GM04503 (cell line): ENCODE measurements at places on chromosomes 3 and 15.

DNA sequence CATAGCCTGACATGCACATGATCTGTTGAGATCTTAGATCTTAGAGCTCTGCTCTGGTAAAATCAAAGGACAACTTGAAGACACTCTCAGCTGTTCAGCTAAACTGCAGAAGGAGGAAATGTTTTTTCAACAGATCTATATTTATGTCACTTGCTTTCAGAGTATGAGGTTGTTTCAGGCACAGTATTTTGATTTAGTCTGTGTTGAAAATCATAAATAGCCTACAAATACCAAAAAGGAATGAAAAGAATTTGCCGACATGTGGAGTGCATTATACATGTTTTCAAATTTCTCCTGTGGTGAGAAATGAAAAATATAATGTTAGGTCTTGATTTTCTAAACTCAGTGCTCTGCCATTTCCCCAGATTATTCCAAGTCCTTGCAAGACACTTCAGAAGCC is 1118.4 kb downstream of the TBL1XR1 start:
- DNase-seq = peak; percentile 47

DNA sequence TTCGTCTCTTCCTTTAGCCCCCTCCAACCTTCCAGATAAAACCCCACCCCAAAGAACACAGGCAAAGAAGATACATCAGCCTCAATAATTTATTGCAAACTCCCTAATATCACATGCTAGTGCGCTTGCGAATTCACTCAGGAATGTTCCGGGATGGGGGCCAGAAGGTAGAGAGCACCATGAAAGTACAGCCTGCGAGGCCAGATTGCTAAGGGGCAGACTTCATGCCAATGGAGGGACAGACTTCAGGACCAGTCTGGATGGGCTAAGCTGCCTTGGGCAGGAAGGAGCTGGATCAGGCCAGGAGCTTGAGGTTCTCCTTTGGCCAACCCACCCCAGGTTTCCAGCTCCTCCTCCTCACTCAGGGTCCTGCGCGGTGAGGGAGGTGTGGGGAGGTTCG is 13.4 kb downstream of the CIDEC start:
- no peak for DNase-seq

GRCh38 chr15:53331328-53332190 is 427.9 kb downstream of the WDR72 start:
- no peak for DNase-seq

- DNase-seq = no peak
These were observed 5.1 kb downstream of the PSTPIP1 start for GRCh38 chr15:76999996-77000395.

- no peak for DNase-seq
These were observed 75.6 kb upstream of the SNTN start for GRCh38 chr3:63576846-63577245.

DNA sequence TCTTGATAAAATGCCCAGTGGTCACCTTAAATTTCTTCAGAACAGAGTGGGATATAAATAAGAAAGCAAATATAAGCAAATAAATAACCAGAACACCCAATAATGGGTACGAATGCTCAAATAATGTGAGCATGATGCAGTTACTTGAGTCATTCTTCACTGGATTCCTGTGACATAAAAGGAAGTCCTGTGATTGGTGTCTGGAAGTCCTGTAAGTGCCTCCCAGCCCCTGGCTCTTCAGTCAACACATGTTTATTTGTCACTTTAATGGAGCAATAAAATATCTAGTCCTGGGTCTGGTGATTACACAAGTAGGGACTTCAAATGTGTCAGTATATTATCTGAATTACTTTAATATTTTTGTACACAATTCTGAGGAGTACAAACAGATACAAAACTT is 30.4 kb downstream of the TMEM212 start:
- peak; percentile 57 for DNase-seq

- DNase-seq = no peak
These were observed 803 bp upstream of the B3GNT5 start for GRCh38 chr3:183252118-183252782.

GRCh38 chr3:33848624-33849347 is 50.4 kb downstream of the PDCD6IP start:
- no peak for DNase-seq
